ENCODE measurements at places on chromosomes 6 and 20.

DNA sequence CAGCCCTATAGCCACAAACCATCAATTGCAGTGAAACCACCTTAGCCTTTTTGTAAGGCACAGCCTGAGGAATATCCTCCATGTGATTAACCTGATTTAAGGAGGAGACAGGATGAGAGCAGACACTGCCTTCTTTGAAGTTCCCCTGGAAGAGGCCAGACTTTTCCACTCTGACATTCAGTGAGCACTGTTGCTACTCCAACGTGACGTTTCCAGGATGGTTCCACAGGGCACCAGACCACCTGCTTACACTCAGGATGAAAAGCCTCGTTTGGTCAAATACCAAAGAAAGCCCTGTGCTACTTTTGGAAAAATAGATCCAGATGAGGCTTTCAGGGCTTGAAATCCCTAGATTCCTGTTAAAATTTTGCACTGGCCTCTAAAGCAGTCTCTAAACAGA is 1102.1 kb upstream of the FLRT3 start:
- no peak for DNase-seq

GRCh38 chr6:123768921-123769320 is 34.7 kb upstream of the NKAIN2 start:
- no peak for DNase-seq

- no peak for DNase-seq
Measured at GRCh38 chr6:40482532-40482931, 104.6 kb downstream of the LRFN2 start.

DNA sequence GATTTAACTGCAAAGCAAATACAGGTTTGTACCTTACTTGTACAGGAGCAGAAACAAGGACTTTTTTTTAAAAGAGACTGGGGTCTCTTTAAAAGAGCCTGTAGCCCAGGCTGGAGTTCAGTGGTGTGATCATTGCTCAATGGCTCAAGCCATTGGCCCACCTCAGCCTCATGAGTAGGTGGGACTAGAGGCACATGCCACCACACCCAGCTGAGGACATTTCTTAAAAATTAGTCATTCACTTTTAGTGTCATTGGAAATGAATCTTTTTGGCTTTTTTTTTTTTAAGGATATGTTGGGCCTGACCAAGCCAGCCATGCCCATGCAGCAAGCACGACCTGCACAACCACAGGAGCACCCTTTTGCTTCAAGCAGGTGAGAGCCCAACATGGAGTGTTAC is 16.9 kb downstream of the SEC23B start:
- no peak for DNase-seq

DNA sequence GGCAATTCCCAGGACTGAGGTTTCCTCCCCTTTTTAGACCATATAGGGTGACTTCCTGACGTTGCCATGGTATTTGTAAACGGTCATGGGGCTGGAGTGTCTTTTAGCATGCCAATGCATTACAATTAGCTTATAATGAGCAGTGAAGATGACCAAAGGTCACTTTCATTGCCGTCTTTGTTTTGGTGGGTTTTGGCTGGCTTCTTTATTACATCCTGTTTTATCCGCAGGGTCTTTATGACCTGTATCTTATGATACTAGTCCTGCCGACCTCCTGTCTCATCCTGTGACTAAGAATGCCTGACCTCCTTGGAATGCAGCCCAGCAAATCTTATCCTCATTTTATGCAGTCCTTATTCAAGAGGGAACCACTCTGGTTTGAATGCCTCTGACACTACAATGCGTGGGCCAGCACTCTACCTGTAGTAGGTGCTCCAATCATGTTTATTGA is 190.1 kb downstream of the KCNQ5 start:
- DNase-seq, result no peak

GRCh38 chr20:45235995-45236394 is 14.8 kb downstream of the SEMG2 start:
- DNase-seq, result no peak

- DNase-seq, result no peak
Measured at GRCh38 chr6:134706153-134706552, 243.7 kb downstream of the ALDH8A1 start.

- DNase-seq, result no peak
Measured at GRCh38 chr6:133886104-133886775, 2.7 kb upstream of the TCF21 start.

DNA sequence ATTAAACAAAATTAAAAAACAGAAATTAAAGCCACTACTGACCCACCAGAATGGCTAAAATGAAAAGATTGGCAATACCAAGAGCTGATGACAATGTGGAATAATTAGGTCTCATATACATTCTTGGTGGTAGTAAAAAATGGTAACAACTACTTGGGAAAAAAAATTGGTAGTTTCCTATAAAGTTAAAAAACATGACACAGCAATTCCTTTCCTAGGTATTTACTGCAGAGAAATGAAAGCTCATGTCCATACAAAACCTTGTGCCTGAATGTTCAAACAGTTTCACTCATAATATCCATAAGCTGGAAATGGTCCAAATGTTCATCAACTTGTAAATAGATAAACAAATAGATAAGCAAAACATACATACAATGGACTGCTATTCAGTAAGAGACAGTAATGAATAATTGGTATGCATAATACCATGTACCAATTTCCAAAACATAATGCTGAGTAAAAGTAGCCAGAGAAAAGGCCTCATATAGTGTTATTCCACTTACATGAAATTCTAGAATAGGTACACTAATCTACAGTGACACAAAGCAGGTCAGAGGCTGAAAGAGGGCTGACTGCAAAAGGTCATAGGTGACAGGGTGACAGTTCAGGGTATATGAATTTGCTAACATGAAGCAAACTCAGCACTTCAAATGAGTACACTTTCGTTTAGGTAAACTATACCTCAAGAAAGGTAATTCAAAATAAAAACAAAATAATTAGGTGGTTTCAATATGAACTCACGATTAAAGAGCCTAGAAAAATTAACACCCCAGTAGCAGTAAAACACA is 53.0 kb downstream of the B3GAT2 start:
- no peak for DNase-seq

DNA sequence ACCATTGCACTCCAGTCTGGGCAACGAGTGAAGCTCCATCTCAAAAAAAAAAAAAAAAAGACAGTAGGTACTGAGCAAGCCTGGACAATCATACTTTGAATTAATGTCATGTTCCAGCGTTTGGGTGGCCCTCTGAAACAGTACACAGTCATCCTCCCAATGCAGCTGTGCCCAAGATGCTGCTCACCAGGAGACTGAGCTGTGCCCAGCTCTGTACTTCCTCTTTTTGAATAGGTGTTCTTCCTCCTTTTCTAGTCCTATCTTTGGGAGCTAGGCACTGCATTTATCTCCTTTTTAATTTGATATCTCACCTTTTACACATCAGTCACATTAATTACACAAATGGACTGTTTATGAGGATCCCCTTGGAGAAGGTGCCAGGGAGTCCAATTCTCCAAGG is 101.5 kb downstream of the RPP40 start:
- no peak for DNase-seq

- no peak for DNase-seq
Measured at GRCh38 chr6:127518191-127518709, 885 bp downstream of the MTCL3 start.

GRCh38 chr6:16929809-16930208 is 168.5 kb upstream of the ATXN1 start:
- DNase-seq, result no peak

DNA sequence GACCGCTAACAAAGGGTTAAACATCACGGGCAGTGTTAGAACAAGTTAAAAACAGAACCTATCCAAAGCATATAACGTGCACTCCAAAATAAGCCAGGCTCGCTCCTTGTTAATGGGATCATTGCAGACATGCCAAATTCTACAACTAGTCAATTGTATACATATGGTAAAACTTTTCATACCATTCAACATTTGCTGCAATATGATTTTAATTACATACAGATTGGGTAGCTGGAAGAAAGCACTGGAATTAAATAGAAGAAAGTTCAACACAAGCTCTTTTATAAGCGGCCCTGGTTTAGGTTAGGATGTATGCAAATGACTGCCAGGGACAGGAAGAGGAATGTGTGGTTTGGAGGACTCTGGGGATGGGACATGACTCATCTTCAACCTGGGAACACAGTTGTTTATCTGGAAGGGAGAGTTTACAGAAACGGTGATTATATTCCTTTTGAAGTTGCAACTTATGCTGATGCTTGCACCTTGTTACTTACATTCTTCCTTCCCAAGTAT is 62.5 kb upstream of the TIAM2 start:
- no peak for DNase-seq

GRCh38 chr6:95847061-95847460 is 168.7 kb upstream of the FUT9 start:
- no peak for DNase-seq

DNA sequence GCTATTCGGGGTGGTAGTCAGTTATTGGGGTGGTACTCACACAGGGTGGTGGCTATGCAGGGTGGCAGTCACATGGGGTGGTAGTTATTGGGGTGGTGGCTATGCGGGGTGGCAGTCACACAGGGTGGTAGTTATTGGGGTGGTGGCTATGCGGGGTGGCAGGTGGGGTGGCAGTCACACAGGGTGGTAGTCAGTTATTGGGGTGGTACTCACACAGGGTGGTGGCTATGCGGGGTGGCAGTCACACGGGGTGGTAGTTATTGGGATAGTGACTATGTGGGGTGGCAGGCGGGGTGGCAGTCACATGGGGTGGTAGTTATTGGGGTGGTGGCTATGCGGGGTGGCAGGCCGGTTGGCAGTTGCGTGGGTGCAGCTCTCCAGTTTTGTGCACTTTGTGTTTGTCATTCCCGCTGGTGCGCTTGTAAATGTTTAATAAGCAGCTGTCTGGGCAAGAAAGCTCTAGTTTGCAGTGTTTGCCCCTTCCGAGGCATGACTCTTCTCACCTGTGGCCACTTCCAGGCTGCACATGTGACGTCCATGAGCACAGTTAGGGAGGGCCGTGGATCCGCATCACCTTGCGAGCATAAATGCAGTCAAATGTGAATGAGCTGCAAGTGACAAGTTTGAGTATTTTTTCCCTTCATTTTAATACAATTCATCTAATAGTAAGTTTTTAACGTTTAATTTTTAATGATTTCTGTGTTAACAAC is 219.0 kb upstream of the CST7 start:
- DNase-seq, result no peak

DNA sequence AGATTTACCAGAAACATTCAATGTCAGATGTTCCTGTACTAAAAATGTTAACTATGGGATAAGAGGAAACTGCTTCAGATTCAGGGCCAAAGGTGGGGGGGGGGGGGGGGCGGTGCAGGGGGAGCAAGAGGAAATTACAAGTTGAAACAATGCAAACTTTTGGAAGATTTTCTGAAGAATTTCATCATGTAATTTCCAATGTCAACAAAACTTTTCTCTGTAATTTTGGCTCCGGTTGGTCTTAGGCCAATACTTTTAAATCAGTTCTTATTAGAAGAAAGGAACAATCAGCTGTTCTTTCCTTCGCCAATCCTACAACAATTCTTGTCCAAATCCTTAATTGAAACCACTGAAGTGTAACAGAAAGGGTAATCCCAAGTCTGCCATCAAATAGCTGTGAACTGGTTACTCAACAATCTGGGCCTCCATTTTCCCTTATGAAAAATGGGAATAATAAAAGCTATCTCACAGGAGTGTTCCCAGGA is 13.1 kb downstream of the UQCC1 start:
- DNase-seq, result no peak

GRCh38 chr6:38603966-38604365 is 35.8 kb downstream of the BTBD9 start:
- no peak for DNase-seq

GRCh38 chr20:62642666-62643520 is 590 bp downstream of the SLCO4A1 start:
- DNase-seq, result peak; percentile 33

- DNase-seq, result no peak
Measured at GRCh38 chr20:62061851-62062423, 3.7 kb downstream of the TAF4 start.

GRCh38 chr20:48823960-48824498 is 3.8 kb downstream of the PREX1 start:
- peak; percentile 74 for DNase-seq

DNA sequence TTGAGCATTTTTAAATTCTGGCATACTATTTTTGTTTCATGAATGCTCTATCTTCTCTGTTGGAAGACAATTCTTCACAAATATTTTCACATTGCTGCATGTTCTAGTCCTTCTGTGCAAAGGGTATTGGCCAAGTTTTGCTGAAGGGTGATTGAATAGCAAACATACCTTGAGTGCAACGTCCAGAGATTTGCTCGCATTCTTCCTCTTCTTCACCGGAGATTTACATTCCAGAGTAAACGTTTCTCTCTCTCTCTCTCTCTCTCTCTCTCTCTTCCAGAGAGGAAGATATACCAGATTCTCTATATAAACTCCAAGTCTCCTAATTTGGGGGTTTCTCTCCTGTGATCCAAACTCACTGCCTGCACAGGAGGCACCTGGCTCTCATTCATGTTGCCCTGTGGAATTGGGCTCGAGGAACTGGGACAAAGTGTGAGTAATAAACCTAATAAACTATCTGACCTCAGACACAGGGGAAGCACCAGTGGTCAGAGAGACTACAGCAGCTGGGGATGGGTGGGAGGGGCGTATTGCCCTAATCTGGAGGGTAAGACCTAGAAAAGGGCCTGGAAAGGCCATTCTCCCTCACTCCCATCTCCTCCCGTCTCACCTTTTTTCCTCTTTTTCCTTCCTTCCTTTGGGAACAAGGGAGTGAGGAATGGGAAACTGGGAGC is 1.1 kb upstream of the TREML1 start:
- DNase-seq, result no peak

DNA sequence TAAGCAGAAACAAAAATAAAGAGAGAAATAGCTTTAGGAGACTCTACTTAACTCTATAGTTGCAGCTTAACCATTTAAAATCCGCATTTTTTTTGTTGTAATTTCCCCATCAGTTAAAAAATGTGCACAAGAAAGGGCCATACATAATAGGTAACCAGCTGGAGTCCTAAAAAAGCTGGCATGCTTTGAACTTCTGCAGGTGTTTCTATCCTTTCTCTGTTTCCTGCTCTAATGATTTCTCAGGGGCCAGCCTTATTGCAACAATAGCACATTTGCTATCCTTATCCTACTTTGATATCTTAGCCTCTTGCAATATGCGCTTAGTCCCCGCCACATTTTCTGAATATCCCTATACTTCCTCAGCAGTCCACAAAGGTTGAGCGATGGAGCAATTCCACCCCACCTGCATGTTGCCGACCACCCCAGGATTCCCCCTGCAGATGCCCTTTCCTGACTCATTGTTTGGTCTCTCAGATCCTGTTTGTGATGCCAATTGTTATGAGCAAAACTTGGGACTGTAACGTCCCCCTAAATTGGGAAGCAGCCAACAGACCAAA is 48.5 kb downstream of the TRIM27 start:
- DNase-seq, result no peak

All from CD4-positive, alpha-beta T cell treated with Interleukin-15 for 4 hours (primary cell).